Islet precursor cell (in vitro differentiated cells): ENCODE measurements at places on chromosomes 6 and 20.

DNA sequence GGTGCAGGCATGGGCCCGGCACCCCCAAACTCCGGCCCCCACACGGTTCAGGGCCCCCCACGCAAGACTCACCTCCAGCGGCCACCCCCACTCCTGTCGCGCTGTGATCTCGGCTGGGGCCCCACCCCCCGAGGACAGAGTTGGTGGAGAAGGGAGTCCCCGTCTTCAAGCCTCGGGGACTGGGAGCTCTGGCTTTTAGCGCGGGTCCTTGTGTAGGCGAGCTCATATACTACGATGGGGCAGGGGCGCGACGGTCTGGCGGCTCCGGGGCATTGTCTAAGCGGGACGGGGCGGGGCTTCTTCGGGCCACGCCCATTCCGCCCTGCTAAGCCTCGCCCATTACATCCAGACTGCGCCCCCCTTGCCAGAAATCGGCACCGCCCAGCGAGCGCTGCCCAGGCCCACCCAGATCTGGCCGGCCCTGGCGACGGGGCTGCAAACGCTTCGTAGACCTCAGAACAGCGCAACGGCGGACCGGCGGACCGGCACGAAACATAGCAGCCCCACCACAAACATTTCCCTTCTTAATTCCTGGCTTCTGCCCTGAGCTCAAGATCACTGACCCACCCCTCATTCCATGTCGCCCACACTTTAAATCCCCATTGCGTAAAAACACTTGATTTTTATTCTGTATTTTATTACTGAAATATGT, 1.0 kb upstream of the DDAH2 start:
- peak; percentile 97 for DNase-seq

- DNase-seq = no peak
Measured at GRCh38 chr20:1456300-1456699, 10.3 kb downstream of the NSFL1C start.

DNA sequence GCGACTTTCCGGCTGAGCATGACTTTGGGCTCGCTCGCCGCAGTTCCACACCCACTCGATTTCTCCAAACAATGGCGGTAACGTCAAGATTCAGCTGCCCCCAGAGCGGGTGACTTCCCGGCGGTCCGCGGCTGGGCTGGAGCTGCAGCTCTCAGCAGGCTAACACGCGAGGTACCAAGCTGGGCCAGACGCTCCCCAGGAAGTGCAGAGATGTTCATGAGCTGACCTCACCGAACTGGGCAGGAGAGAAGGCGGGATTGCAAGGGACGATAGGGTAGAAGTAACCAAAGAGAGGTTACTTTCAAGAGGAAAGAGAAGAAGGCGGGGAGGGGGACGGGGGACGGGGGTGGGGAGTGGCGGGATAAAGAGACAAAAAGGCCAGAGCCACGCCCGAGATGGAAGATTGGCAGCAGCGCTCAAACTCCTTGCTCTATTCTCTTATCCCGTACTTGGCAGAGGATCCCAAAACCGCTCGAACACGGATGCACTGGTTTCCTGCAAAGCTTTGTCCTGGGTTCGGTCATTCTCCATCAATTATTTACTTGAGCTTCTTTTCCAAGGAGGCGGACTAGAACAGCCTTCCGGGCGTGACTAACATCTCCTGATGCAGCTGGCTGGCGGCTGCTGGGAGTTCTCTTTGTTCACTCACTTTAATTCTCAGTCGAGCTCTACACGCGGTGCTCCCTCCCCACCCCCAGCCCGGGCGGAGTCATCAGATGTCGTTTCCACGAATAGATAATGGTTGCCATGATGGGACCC, at the start of gene MTCL3:
MTCL3 (minus strand) TSS at position 626 of the 759 bp plus-strand sequence.
- DNase-seq = peak; percentile 84

GRCh38 chr6:37473364-37474095, 26.2 kb downstream of the CCDC167 start:
- DNase-seq = peak; percentile 76

GRCh38 chr6:128491100-128491581, 29.3 kb downstream of the PTPRK start:
- peak; percentile 67 for DNase-seq

GRCh38 chr6:71529769-71530168, 241.2 kb downstream of the OGFRL1 start:
- no peak for DNase-seq

- DNase-seq = no peak
Measured at GRCh38 chr6:136608991-136609390, 58.8 kb upstream of the MAP7 start.
